ENCODE measurements at places on chromosomes 1 and 21.

DNA sequence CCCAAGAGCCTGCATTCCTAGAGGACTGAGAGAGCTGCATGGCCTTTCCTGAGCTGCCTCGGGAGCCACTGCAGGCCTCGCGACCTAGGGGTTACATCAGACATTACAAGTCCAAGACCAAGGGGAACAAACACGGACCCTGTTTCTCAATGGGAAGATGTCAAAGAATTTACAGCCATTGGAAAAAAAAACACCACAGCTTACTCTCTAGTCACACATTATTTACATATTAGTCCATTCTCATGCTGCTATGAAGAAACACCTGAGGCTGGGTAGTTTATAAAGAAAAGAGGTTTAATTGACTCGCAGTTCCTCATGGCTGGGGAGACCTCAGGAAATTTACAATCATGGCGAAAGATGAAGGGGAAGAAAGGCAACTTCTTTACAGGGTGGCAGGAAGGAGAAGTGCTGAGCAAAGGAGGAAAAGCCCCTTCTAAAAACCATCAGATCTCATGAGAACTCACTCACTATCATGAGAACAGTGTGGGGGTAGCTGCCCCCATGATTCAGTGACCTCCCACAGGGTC lies 8.4 kb upstream of the PRMT2 start:
- DNase-seq: no peak

DNA sequence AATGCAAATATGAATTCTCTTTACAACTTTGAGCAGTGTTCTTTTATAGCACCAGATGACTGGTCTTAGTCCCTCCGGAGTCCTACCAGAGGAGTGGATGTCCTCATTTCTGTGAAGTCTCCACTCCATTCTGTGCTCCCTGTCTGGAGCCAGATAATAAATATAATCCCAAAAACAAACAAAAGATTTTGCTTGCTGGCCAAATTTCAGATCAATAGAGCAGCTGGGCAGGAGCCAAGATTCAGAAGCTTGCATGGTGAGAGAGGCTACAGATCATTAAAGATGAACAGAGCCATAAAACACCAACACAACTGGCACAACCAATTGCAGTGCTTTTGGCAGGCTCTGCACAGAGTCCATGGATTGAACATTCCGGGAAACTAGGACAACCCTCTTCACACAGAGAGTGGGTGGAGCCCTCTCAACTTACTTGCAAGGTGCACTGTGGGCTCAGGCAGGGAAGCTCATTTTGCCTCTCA lies 231.5 kb upstream of the SNX7 start:
- no peak for DNase-seq

- peak; percentile 66 for DNase-seq
These were observed 25.4 kb downstream of the PIGM start for GRCh38 chr1:160006312-160006940.

GRCh38 chr1:213530611-213531320 lies 457.0 kb upstream of the PROX1 start:
- DNase-seq: no peak

GRCh38 chr1:2646837-2647236 lies 14.0 kb upstream of the MMEL1 start:
- no peak for DNase-seq

- no peak for DNase-seq
These were observed 154.2 kb upstream of the DAB1 start for GRCh38 chr1:57578099-57578498.

DNA sequence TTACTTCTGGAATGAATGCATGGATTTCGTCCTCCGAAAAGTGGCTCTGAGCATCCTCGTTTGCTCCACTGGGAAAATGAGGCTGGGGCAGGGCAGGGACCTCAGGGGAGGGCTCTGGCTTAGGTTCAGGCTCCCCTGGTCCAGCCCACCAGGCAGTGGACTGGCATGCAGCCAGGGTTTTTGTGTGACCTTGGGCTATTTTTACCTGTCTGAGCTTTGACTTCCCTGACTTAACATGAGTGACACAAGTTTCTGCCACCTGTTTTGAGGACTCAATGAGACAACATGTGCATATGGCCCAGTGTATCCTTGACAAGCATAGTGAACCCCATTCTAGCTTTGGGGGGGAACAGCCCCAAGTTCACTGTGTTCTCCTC lies 32.6 kb upstream of the EDN2 start:
- no peak for DNase-seq

GRCh38 chr1:167175901-167176300 lies 44.8 kb upstream of the POU2F1 start:
- no peak for DNase-seq

DNA sequence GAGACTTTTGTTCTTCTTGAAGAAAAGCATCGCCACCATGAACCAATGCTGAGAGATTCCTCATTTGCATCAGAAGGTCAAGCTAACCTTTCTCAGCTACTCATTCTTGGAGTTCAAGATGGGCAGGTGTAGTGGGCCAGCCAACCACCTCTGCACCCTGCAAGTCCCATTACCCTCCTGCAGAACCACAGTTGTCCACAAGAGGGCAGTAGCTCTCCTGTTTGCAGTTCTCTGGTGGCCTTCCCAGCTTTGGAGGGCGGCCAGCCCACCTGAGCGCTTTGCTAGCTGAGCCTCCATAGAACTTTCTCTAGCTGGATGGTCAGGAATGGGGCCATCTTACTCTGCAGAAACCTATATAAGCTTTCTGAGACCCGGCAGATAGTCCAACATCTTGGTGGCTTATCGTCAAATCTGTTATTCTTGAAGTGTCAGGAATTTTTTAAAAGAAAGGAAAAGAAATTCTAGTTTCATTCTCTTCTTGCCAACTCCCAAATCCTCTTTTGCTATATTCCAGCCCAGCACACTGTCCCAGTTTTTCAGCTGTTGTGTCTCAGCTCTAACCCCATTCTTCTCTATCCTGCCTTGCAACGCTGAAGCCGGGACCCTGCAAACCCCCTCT lies 11.0 kb upstream of the LMX1A start:
- peak; percentile 52 for DNase-seq

- no peak for DNase-seq
These were observed 13.6 kb downstream of the SLC26A9 start for GRCh38 chr1:205929496-205930194.

DNA sequence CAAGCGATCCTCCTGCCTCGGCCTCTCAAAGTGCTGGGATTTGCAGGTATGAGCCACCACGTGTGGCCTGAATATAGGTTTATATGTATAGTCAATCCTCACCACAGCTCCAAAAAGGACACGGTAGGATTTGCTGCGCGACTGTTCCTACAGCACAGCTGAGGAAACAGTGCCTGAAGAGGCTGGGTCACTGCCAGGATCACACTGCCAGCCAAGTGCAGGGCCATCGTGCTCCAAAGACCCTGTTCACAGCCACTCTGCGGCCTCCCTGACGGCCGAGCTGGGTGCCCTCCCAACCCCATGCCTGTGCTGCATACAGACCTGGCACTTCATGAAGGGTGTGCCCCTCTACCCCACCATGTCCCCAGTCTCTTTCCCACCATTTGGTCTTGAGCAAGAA lies 71.4 kb downstream of the MRPL37 start:
- no peak for DNase-seq

GRCh38 chr1:222750651-222751050 lies 13.6 kb downstream of the FAM177B start:
- no peak for DNase-seq

DNA sequence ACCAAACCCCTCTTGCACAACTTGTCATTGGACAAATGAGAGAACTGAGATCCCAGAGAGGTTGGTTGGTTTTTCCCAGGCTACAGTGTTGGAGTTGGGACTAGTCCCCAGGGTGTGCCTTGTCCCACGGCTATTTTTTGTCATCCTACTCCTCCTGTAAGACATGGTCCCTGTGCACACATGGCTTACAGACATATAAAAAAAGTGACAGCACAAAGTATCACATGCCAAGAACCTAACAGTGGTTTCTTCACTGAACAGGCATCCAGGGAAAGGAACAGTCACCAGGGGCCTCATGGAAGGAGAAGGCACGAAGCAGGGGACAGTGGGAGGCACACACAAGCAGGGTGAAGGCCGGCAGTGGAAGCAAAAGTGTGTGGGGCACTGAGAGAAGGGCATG lies 36.5 kb downstream of the SERBP1 start:
- DNase-seq: no peak

DNA sequence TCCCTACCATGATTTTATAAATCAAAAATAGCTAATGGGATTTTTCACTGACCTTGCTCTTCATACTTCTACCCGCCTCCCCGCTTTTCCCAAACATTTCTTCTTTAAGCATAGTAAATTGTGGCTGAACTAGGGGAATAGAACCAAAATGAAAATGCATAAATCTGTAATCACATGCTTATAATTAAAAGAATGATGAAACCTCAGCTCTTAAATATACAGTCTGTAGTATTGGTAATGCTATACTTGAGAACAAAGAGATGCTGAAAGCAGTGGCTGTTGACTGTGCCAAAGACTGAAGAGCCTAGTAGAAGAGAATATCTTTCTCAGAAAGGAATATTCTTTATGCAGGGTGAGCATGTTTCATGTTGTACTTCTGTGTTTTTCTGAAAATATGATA lies 249.1 kb downstream of the GREM2 start:
- no peak for DNase-seq

GRCh38 chr1:192382758-192383157 lies 66.0 kb downstream of the RGS21 start:
- DNase-seq: no peak

DNA sequence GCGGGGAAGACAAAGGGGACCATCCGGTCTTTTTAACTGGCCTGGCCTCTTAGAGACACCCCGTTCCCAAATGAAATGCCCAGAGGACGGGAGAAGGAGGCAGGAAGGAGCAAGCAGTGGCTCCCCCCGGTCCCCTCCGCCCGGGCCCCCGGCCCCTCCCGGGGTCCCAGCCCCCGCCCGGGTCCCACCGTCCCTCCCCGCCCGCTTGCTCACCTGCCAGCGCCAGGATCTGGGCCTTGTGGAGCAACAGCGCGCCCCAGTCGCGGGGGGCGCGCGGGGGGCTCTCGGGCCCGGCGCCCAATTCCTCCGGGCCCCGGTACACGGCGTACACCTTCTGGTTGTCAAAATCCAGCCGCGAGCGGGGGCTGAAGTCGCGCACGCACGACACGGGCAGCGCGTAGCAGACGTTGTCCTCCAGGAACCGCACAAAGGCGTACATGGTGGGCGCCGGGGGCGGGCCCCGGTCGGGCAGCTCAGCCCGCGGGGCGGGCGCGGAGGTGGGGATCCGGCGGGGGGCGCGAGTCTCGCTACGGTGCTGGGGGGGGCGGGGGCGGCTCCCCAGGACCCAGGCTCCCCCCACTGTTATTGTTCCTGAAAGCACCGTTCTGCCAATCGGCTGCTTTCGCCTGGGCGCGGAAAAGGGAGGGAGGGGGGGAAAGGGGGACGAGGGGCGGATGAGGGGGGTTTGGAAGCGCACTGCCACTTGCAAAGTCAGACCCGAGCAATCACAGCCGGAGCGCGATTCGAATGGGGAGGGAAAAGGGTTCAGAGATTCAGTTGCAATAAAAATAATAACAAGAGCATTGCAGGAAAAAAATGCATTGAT lies at the start of gene BEND5:
BEND5 (minus strand) TSS at position 499 of the 826 bp plus-strand sequence; CDS start at position 439, 60 bp downstream.
- DNase-seq: peak; percentile 50

GRCh38 chr1:85179522-85179921 lies 21.3 kb downstream of the SYDE2 start:
- no peak for DNase-seq

DNA sequence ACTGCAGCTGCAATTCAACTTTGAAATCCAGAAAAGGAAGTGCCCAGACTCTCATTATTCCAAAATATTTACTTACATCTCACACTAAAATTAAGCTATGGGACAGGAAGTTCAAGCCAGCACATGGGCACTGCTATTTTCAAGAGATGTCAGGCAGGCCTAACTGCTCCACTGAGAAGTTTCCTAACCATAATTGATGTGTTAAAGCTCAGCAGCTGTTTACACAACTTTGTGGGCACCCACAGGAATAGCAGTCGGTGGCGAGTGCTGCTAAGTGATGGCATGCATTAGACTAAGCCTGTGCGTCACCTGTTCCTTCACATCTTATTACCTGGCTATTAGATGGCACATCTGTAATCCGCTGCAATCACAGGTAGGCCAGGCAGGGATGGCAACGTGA lies 303.3 kb upstream of the DAB1 start:
- no peak for DNase-seq

GRCh38 chr21:42461185-42461520 lies 34.9 kb downstream of the RSPH1 start:
- no peak for DNase-seq

DNA sequence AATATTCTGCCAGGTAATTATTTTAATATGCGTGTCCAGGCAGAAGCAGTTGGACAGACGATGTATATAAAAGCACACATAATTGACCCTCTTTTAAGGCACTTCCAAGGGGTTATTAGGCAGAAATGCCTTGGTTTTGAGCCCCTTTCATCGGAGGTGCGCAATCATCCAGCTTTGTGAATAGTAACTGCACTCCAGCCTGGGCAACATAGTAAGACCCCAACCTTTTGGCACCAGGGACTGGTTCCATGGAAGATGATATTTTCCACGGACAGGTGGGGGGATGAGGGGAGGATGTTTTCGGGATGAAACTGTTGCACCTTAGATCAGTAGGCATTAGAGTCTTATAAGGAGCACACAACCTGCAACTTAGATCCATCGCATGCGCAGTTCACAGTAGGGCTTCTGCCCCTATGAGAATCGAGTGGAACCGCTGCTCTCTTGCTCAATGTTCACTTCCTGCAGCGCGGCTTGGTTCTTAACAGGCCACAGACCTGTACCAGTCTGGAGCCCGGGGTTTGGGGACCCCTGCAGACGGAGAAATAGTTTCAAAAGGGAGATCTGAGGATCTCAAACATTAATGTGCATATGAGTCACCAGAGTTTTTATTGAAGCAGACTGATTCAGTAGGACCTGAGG lies 1.8 kb upstream of the MCOLN2 start:
- peak; percentile 32 for DNase-seq

DNA sequence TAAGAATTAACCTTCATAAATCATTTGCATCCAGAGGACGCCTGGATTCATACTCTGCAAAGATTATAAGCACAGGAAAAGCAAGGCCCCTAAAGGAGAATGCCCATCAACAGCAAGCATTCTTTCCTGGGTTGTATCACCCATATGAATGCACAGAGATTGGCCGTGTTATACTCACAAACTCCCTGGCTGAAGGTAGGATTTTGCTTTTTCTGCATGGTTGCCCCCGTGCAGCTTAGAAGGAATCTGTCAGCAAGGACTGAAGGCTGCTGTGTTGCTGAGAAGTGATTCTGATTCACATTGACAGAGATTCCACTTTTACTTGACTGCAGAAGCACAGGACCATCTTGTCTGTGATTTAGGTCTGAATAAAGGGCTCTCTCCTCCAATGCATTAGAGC lies 283.0 kb downstream of the LRRIQ3 start:
- no peak for DNase-seq
